Naive thymus-derived CD8-positive, alpha-beta T cell (primary cell): ENCODE measurements at places on chromosomes 3 and 15. TPM values are rescaled to one million over a fixed set of nuclear protein-coding genes. Genes with fewer than 3 reads are reported as not detected.

DNA sequence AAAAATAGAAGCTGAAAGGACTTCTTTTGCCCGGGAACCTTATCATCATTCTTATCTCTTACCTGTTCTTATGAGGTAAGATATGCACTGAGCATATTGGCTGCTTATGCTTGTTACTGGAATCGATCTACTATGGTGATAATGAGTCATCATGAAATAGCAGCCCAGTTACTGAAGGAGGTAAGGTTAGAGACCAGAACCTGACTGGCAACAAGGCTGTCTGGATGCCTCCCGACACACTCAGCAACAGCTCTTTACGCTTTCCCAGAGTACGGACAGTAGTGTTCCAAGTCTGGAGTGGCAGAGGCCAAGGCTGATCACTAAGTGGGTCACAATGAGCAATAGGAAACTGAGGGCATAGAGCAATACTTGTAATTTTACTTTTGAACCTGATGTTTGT lies 314.1 kb downstream of the NLGN1 start:
- no peak for DNase-seq

DNA sequence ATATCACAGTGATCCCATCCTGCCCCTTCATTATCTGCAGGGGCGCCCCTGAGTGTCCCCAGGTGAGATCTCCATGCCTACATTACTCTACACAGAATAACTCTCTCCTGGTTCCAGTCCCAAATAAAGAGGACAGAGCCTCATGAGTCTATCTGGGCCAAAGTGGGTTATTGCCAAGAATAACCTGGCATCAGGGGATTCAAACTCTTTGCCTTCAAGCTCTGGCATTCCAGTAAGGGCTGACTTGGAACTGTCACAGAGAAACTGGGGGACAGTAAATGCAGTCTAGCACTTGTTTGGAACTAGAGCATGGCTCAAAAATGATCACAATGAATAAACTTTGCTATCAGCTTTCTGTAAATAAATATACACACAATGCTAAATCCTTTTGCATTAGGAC lies 30.3 kb downstream of the GJD2 start:
- no peak for DNase-seq

The SLC38A3 gene
- total RNA-seq, result not detected

The TERC gene
- total RNA-seq, result 12.4 TPM

DNA sequence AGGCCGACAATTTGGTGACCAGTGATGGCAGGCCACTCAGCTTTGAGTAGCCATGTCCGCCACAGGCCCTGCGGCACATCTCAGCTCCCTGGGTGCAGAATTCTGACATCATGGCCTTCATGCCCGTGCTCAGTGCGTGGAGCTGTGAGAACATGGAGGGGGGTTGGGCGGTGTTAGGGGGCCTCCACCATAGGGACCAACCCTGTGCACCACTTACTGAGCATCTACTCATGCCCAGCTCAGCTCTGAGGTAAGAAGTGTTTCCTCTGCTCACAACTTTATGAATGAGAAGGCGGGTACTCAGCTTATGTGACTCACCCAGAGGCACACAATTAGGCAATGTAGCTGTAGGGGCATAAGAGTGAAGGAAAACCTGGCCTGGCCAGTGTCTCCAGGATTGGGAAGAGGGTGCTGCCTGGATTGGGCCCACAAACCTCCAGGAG lies 10.5 kb downstream of the ACOX2 start:
- no peak for DNase-seq

DNA sequence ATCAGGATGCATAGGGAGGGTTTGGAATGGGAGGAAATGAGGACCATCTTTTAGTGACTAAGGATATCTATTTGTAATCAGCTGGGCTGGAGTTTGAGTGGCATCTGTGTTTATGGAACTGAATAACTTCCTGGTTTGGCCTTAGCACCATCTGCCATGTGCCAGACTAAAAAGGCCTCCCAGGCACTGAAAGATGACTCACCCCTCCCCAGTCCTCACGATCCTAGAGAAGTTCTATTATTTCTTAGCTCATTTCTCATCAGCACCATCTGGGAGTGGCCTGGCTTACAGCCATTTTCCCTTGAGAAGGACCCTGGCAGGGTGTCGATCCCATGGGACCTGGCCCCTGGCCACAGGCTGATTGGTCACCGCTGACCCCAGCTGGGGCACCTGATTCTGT lies 23.9 kb upstream of the CTXND1 start:
- DNase-seq, result no peak

DNA sequence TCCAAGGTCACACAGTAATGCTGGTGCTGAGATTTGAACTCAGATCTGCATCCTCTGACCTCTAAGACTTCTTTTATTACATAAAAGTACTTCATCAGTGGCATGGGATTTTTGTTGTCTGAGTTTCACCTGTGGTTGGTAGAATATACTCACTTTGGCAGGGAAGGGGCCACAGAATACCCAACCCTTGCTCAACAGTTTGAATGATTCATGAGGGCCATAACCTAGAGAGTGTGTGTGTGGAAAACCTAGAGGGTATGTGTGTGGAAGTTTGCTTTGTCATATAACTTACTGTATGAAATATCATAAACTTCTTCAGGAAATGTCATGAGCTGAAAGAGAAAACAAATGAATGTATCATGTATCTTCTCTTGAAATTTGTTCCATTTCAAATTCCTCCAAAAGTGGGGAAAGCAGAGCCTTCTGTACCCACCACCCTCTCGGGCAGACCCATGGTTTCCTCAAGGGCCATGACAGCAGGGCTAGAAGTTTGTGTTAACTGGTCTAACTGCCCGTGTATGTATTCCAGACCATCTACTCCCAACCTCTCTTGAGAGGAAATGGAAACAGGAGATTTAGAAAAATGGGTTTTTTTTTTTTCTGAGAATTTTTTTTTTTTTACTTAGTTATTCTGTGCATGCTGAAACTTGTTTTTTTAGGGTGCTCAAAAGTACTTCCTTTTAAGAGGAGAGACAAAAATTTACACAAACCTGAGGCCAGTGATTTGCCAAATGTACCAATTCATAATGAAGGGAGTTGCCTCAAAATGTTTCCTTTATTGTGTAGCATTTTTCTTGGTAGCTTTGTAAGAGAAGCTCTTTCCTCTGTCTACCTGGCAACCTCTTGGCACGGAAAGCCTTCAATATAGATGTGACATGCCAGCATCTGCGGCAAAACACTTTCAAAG lies 127.0 kb downstream of the TPRG1 start:
- DNase-seq, result no peak

The PLA2G4D gene
- total RNA-seq, result not detected

DNA sequence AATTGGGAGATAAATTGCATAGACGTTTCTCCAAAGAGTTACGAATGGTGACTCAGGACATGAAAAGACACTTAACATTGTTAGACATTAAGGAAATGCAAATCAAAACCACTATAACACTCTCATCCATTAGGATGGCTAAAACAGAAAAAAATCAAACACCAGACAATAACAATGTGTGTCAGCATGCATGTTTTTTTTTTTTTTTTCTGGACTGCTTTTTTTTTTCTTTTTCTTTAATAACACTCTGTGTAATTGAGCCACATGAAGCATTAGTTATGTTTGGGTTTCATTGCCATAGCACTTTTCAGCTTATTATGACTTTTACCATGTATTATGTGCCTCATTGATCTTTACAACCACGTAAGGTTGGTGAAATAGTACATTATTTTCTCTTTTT lies 95.0 kb downstream of the NFKBIZ start:
- DNase-seq, result no peak

The RTP4 gene
- total RNA-seq, result 7.6 TPM

The GCSAM gene
- total RNA-seq, result 15.1 TPM

The KIF7 gene
- total RNA-seq, result not detected

The DNAJA4 gene
- 51.4 TPM for total RNA-seq

The DTX3L gene
- 40.6 TPM for total RNA-seq

- no peak for DNase-seq
Observed at GRCh38 chr15:92524874-92525565, 130.6 kb downstream of the FAM174B start.

DNA sequence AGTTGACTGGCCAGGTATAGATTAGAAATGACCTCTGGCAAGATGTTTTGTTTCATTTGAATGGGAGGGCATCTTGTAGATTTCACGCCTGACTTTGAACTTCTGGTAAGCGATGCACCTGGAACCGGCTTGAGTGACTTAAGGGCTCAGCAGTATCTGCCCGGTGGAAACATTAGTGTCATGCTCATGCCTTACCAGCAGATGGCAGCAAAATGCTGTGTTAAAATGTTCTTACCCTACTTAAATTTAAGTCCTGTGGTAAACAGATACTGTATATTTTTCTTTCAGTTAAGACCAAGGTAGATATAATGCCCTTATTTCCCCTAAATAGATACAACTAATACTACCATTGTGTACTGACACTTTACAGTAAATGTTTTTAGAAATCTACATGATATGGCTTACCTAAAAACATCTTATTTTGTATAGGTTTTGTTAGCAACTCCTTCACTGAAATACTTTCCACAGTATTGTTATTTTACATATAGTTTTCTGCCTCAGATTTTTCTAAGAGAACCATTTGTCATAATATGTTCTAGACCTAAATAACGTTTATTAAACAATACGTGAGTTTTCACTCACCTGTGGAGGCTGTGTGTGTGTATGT lies 25.5 kb downstream of the ASB7 start:
- peak; percentile 57 for DNase-seq

The AMT gene
- 9.9 TPM for total RNA-seq

DNA sequence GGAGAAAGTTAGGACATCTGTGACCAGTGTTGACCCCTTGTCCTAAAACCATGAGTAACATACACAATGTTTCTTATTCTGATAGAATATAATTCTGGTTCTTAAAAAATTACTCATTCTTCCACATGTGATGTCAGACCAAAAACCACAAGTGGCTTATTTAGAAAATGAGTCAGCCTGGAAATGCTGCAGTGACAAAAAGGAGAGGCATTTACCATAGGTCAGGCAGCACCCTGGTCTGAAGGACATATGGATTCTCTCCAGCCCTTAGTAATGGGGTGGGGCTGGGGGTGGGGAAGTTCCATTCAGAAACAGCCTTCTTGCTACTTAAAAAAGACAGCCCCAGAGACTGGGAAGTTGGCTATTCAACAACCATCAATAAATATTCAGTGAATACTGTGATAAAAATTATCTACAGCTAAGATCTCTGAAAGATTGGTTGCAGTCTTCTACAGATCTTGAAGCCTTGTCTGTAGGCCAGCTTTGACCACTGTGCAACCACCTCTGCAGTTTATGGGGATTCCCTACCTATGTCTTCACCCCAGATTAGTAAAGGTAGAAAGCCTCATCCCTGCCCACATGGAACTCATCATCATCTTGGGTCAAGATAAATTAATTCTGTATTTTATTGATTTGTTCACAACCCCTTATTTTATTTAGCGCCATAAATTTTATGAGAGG lies 34.9 kb upstream of the TIMP4 start:
- DNase-seq, result no peak

- no peak for DNase-seq
Observed at GRCh38 chr3:156251424-156251823, 131.0 kb downstream of the KCNAB1 start.

- no peak for DNase-seq
Observed at GRCh38 chr15:37891766-37892368, 42.6 kb upstream of the TMCO5A start.

DNA sequence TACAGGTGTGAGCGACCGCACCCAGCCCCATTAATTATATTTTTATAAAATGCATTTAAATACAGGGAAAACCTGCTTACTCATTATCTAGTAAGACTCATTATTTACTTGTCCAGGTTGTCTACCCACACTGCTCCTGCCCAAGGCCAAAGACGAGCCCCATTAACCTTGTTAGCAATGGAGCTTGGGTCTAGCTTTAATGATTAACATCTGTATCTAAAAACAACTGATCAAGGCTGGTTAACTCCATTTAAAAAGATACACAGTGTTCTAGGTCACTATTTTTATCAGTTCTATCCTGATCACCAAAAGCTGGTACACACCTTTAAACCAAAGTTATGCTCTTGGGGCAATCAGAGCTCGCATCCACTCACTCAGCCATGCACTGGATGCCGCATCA lies 10.4 kb upstream of the NCKIPSD start:
- no peak for DNase-seq

DNA sequence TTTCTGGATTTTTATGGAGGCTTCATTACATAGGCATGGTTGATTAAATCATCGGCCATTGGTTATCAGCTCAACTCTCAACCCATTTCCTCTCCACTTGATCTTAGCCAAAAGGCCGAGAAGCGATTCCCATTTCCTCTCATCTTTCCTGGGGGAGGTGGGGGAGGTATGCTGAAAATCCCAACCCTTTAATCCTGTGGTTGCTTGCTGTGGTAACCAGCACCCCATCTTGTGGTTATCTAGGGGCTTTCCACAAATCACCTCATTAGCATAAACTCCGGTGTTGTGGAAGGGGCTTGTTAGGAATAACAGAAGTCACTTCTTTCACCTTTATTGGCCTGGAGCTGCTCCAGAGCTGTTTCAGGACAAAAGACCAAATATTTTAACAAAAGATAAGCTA lies 20.9 kb downstream of the PDE8A start:
- no peak for DNase-seq
